ENCODE measurements at places on chromosomes 7 and 10.

DNA sequence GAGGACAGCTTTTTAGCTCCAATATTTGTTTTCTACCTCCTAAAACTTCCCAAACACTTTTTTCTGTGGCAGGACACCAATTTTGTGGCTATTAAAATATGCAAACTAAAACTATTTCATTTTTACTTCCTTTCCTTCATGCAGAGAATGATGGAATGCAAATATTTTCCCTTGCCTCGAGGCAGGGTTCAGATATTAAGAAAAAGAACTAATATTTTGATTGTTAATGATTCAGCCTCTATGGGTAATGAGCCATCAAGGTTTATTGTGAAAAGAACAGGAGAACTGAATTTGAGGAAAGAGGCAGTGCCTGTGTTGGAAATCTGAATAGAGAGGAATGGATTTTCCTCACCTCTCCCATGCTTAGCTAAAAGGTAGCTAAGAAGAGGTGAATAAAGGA, 43.1 kb upstream of the CASD1 start:
- DNase-seq, result no peak

DNA sequence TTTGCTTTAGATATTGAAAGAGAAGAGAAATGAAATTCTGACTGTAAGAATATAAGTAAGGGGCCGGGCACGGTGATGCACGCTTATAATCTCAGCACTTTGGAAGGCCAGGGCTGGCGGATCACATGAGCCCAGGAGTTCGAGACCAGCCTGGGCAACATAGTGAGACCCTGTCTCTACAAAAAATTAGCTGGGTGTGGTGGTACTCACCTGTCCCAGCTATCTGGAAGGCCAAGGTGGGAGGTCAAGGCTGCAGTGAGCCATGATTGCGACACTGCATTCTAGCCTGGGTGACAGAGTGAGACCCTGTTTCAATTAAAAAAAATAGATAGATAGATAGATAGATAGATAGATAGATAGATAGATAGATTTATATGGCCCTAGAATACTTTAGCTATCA, 82.3 kb downstream of the BTRC start:
- no peak for DNase-seq

GRCh38 chr7:1466524-1467271, 7.4 kb upstream of the MICALL2 start:
- no peak for DNase-seq

GRCh38 chr7:11737723-11738122, 94.3 kb downstream of the THSD7A start:
- DNase-seq, result no peak

GRCh38 chr10:60384011-60384410, 5.7 kb downstream of the ANK3 start:
- DNase-seq, result no peak

DNA sequence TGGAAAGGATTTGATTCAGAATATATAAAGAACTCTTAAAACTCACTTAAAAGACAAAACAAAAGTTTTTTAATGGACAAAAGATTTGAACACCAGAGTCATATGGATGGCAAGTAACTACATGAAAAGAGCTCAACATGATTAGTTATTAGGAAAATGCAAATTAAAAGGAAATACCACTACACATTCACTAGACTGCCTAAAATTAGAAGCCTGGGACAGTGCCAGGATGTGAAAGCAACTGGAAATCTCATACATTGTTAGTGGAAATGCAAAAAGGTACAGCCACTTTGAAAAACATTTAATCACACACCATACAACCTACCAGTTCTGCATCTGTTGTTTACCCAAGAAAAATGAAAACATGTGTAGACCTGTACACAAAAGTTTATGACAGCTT, 48.8 kb downstream of the RALA start:
- no peak for DNase-seq

DNA sequence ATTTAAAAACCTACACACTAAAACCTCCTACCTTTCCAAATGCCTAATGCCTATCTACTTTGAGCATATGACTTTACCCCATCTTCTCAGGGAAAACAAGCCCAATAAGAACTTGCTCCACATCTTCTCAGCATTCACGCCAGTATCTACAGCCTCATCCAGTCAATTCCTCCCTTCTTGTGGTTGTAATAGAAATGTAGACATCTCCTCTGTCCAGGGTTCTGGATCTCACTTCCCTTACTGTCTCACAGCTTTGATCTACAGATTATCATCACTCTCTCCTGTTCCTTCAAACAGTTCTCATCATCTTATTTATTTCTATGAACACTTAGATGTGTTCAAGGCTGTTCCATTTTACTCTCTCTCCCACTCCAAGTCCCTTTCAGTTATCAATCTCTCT, 70.4 kb upstream of the NOBOX start:
- DNase-seq, result no peak

DNA sequence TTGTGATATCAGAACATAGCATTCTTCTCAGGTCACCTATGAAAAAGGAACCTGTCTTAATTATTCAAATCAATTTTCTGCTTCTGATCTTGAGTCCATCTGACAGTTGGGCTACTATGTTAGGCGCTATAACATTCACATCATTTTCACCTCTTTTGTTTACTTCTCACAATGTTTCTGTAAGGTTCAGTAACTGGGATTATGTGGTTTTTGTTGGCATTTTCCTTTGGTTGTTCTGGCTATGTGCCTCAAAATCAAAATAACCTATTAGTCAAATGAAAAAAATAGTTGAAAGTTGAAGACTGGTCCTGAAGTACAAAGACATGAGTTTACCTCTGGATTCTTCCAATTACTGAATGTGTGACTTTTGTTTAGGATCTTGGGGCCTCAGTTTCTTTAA, 221.3 kb upstream of the SMIM30 start:
- no peak for DNase-seq

GRCh38 chr7:96479015-96479645, 157.2 kb upstream of the SLC25A13 start:
- DNase-seq, result no peak

GRCh38 chr10:123864923-123865322, 26.7 kb downstream of the CPXM2 start:
- DNase-seq, result no peak

GRCh38 chr10:86878983-86879713, 78.3 kb downstream of the MMRN2 start:
- no peak for DNase-seq
